ENCODE measurements at places on chromosomes 12 and 14. TPM values are rescaled to one million over a fixed set of nuclear protein-coding genes. Genes with fewer than 3 reads are reported as not detected.

DNA sequence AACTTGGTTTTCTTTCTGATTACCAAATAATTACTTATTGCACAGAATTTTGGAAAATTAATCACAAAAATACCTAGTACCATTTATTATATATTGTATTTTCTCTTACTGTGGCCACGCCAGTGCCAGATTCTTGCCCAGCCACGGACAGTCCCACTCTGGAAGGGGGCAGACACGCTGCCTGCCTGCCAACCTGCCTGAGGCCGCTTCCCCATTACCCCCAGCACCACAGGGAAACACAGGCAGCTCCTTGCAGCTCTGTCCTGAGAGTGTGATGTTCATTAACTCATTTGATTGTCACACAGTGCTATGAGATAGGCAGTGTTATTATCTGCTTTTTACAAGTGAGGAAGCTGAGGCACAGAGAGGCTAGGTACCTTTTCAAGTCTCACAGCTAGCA lies 46.8 kb downstream of the CACNA1C start:
- no peak for DNase-seq

GRCh38 chr12:107921062-107921461 lies 146.6 kb downstream of the ASCL4 start:
- no peak for DNase-seq

The GZMB gene
- 78.6 TPM for polyA plus RNA-seq

The RNASE7 gene
- polyA plus RNA-seq: not detected

The STON2 gene
- polyA plus RNA-seq: not detected
